ENCODE measurements at places on chromosomes 3 and 15.

DNA sequence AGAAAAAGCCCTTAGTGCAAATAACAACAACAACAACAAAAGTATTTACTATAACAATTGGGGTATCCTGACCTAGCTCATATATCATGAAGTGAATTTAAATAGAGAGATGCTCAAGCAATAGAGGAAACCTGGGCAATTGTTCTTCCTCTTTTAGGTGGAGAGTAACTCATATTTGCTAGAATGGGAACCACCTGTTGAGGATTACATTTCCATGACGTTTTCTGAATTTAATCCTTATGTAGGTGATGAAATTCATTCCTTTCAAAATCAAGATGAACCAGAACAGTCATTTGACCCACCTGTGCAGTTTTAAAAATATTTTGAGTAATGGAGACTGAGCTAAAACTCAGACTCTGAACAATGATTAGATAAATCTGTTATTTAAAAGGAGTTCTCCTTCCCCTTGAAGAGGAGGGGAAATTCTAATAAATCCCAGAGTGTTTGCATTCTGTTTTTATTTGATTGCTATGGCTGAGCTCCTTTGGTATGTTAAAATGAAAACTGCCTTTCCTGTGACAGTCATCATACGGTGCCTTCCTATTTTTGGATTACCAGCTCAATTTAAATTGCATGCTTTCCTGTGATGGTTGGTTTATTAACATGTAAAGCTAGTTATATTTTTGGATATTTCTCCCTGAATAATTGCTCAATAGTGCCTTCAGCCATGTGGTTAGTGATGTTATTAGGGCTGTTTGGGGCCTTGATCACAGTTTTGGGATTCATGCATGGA lies 24.3 kb downstream of the VPS8 start:
- no peak for DNase-seq

DNA sequence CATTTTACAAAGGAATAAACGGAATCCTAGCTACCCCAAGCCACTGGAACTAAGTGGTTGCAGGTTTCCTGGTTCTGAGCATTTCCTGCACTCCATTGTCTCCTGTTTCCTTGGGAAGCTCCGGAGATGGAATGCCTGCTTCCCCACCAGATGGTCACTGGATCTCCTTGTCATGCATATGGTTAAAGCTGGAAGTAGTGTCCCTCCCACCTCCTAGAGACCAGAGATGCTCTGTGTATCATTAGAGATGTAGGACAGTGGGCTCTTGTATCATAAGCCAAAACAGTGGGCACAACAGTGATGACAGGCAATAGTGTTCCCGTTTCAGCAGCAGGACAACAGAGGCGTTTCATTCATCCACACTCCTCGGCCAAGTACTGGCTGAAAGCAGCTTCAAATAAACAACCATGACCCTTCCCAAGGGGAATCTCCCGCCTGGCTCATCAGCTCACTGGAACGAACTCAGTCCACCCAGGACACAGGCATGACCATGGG lies 136.2 kb upstream of the EIF1B start:
- DNase-seq: no peak

- no peak for DNase-seq
These were observed at the start of gene CSK for GRCh38 chr15:74781431-74782258. CSK (plus strand) TSS chr15:74782080; CDS start chr15:74798298, 16,218 bp downstream.

GRCh38 chr15:64152507-64153387 lies 1.2 kb downstream of the SNX22 start:
- DNase-seq: no peak

- no peak for DNase-seq
These were observed 22.8 kb downstream of the HGD start for GRCh38 chr3:120659285-120659684.

DNA sequence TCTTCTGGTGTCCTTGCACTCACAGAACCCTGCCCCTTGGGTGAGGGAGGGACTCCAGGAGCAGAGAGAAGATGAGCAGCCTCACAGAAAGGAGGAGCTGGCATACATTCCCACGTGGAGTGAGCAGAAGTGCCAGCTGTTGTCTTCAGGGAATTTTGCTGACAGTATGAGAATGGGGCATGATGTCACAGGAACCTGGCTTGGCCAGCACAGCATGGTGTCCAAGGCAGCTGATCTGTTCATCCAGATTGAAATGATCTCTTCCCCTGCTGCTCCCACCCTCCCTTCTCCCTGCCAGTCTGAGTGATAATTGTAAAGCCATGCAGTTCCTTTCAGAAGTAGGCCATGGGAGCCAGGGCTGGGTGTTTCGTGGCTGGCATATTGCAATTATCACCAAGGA lies 53.3 kb downstream of the GJD2 start:
- no peak for DNase-seq

DNA sequence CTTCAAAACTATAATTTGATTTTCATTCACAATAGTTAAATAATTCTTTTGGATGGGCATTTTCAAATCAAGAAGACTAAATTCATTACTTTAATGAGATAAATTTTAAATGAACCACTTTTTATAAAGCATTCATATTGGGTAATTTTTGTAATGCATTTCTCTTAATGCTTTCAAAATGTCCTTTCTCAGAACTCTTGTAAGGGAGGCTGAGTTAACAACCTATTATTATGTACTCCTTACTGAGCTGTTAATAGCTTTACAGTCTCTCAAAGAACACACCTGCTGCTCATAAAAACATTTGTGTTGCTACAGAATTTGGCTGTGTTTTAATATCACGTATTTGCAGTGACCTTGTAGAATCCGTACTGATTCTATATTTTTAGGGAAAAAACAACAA lies 334.0 kb upstream of the ARL6 start:
- DNase-seq: no peak

DNA sequence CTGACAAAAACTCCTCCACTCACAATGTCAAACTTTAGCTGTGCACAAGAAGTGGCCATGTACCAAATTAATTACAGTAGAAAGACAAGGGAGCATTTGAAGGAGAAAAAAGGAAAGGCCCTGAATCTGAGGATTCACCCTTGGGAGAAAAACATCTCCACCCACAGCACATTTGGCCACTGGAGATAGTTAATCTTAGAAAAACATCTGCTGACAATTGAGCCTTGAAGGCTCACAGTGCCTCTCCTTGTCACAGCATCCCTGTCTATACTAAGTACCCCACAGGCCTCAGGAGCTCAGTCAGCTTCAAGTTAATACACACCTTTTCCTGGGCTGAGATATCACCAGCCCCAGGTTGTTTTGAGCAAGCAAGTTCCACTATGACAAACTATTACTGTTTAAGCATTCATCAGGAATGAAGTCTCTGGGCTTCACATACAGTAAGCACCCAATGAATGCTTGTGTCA lies 78.1 kb upstream of the SETMAR start:
- no peak for DNase-seq

- DNase-seq: no peak
These were observed 14.2 kb upstream of the RPP14 start for GRCh38 chr3:58291671-58292338.

GRCh38 chr3:10468613-10469354 lies 36.6 kb downstream of the ATP2B2 start:
- DNase-seq: no peak

GRCh38 chr3:128378631-128379347 lies 87.9 kb downstream of the DNAJB8 start:
- no peak for DNase-seq

Measured in suprapubic skin (tissue), 4 donors.